HuH-7.5 (cell line): ENCODE measurements at places on chromosomes 5 and 9.

DNA sequence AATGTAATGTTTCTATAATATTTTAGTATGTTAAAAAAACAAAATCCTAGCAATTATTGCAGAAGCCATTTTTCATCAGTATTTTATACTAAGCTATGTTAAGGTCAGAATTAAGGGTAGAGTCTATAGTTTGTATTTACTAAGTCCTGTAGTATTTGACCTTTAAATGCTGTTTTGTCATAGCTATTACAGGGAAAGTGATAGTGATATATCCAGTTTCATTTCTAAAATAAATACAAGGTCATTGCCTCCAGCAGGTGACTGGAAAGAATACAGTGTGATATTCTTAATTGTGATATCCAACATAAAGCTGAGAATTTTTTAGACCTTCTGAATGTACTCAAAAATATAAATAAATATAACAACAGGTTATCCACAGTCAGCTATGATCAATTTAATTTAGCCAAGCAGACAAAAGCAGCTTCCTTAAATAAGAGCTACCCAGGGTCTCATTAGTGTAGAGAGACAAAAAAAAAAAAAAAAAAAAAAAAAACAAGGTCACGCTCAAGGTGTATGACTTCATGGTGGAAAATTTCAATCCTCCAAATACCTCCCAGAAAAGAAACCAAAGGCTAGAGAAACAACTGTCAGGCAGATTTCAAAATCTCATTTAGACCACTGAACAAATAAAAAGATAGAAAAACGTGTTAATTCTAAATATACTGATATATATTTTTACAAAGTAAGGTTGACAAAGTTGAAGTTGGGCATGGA, 278.7 kb downstream of the HCN1 start:
- DNase-seq: no peak

DNA sequence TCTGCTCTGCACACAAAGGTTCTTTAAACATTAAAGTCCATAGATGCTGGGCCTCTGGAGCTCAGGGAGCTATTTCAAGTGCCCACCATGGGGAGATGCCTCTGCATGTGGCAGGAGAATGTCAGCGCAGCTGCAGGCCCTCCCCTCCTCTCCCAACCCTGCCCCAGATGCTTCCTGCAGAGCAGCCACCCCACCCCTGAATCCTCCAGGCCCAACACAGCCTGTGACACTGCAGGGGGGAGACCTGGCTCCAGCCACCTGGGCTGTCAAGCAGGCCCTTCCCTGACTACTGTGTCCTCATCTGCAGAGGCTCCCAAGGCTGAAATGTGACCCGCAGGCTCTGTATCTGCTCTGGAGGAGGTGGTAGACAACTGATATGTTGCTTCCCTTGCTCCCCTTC, 213.9 kb downstream of the GABBR2 start:
- DNase-seq: no peak

- DNase-seq: no peak
Observed at GRCh38 chr9:35407846-35408245, 82.1 kb upstream of the RUSC2 start.

- no peak for DNase-seq
Observed at GRCh38 chr5:110201791-110202190, 512.1 kb downstream of the MAN2A1 start.

DNA sequence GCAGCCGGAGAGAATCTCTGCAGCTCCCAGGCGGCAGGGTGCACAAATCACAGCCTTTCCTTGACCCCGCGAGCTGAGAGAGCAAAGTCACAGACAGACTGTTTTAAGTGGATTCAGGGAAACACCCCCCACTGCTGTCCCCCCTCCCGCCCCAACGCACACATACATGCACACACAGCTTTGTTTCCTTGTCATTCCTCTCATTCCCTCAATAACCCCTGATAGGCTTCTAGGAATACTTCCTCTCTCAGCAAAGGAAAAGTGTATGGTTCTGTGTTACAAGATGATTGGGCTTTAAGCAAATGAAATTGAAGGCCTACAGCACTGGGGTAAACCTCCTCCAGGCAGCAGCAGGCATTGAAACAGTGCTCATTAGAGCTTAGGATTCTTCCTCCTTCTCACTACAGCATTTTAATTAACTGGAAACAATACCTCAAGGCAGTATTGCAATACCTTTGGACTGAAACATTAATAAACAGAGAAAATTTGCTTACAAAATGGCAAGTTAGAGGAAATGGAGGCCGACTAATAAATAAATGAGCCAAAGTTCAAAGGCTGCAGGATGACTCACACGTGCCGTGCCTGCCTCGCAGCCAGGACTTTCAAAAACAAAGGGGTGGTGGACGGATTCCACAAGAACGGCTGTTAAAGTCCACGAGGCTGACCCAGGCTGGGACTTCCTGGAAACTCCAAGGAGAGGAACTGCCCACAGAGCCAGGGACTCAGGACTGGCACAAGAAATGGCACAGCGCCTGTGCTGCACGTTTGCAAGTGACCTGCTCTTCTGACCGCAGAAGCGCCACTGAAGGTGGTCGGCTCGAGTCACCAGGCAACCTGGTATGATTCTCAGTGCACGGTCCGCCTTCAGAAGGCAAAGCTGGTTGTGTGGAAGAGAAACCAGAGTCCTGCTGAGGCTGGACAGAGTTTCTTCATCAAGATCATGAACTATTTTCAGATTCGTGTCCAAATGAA, 236.2 kb downstream of the SYK start:
- peak; percentile 44 for DNase-seq

- DNase-seq: no peak
Observed at GRCh38 chr9:114334490-114334889, 4.8 kb downstream of the ORM2 start.

- no peak for DNase-seq
Observed at GRCh38 chr5:117877731-117878130, 1110.6 kb downstream of the DTWD2 start.

GRCh38 chr9:101265261-101265660, 119.5 kb downstream of the BAAT start:
- no peak for DNase-seq

DNA sequence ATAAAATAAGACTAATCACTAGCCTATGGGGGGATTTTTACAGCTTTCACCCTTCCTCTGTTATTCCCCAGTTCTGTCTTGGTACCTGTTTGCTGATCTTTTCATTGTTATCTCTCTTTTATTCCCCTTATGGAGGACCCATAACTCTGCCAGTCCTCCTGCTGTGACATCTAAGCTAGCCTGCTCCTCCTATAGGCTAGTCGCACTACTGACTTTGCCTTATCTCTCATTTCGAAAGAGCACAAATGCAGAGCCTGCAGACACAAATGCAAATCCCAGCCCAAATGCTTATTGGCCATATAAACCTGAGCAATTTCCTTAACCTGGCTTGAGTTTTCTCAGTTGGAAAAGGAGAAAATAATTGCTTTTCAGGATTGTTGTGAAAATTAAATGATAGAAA, 59.1 kb upstream of the CAMK4 start:
- no peak for DNase-seq

DNA sequence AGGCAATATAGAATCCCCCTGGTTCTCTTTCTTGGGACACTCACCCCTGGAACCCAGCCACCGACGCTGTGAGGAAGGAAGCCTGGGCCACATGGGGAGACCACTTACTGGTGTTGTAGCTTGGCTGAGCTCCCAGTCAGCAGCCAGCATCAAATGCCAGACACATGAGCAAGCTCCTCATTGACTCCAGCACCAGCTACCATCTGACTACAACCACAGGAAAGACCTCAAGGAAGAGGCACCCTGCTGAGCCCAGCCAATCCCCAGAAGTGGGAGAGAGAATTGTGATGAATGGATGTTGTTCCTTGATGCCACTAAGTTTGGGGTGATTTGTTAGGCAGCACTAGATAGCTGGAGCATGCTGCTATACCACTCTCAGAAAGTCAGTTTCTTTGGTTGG, 36.0 kb downstream of the BNIP1 start:
- DNase-seq: no peak

DNA sequence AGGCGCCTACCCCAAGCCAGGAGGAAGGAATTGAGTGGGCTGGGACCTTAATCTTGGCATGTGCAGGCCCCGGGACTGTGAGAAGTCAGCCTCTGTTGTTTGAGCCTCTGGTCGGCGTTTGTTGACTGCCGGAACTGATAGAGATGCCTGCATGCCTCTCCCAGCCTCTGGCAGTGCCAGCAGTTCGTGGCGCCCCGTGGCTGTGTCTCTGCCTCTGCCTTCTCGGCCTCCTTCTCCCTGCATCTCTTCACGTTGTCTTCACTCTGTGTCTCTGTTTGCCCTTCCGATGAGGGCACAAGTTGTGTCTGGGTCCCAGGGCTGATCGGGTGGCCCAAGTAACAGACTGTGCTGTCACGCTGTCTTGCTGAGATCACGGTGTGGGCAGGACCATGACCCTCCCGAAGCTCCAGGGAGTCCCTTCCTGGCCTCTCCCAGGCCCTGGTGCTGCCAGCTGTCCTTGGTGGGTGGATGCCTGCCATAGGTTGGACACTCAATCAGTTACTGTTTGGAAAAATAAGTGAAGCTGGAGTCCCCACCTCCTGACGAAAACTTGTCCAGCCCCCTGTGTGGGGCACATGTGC, 133.5 kb upstream of the LPCAT1 start:
- no peak for DNase-seq

DNA sequence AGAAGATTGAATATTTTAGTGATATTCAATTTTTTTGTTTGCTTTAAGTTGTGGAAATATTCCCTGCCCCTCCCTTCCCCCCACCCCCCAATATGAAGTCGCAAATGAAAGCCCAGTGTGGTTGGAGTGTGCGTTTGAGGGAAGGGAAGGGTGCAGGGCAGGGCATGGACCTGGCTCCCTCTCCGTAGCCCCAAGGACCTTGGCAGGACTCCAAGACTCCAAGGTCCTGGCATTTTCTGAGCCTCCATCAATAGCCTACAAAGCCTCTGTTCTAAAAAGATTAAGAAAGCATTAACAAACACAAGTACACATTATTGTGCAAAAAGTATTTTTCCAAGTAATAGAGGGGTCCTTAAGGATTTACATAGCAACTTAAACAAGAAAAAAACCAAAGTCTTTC, 38.8 kb upstream of the PTPN3 start:
- DNase-seq: no peak

- DNase-seq: no peak
Observed at GRCh38 chr5:110854200-110854599, 115.4 kb downstream of the SLC25A46 start.

GRCh38 chr9:96242811-96243210, 59.2 kb downstream of the HSD17B3 start:
- no peak for DNase-seq

DNA sequence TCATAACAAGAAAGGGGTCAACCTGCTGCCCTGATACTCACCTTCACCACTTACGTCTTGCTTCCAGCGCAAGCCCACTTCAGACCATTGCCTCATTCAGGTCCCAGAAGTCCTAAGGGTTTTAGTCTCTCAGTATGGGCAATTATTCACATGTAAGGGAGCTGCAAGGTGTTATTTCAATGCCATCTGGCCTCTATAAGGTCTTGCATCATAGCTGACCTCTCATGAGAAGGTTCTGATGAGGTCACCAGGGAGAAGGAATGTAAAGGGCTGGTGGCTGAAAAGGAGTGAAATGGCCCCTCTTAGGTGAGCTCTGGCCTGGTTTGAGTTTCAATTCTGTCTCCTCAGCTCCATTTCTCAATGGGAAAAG, 1.5 kb upstream of the MARCHF3 start:
- no peak for DNase-seq

DNA sequence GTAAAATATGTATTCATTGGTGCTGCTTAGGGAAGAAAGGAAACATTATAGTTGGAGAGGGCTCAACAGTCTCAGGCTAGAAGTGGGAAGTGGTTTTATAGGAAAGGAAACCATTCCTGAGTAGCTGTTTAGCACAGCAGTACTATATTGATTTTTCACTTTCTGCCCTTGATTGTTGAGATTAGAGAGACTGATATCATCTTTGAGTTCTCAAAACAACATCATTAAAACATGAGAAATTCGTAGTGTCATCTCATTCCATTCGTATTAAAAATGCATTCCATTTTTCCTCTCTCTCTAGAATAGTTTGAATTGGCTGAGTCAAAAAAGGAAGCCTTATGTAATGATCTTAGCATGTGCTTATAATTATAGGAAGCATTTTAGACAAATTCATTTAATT, 14.1 kb downstream of the POLR3G start:
- no peak for DNase-seq

GRCh38 chr5:9082996-9083395, 462.9 kb downstream of the SEMA5A start:
- DNase-seq: no peak

DNA sequence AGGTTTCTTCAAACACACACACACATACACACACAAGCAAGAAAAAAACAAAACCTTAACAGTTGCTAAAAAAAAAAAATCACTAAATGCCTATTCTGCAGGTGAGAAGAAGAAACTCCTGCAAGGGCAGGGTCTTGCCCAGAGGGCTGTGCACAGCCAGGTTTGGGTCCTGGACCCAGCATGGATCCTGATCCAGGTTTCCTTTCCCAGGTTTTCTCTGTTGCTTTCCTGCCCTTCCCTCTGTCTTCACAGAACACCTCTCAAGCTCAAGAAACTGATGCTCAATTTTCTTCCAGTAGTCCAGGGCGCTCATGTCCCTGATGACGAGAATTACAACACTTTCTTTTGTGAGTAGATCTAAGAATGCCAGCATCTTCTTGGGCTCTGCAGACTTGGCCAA, 136.6 kb downstream of the PAX5 start:
- no peak for DNase-seq

DNA sequence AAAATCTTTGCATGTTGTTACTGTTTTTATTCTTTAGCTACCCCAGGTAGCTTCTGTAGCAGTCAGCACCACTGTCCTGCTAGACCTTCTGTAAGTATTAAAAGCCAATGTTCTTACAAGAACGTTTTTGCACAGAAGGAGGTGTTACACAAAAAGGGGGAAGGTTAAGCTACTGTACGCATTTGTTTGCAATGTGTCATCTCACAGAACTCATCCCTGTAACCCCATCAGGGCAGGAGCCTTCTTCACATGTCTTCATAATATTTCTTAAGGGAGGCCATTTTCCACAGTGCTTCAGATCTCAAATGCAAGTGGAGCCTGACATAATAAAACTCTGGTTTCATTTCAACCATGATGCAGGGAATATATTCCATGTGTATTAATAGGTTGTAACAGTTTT, 67.9 kb downstream of the OSMR start:
- no peak for DNase-seq

DNA sequence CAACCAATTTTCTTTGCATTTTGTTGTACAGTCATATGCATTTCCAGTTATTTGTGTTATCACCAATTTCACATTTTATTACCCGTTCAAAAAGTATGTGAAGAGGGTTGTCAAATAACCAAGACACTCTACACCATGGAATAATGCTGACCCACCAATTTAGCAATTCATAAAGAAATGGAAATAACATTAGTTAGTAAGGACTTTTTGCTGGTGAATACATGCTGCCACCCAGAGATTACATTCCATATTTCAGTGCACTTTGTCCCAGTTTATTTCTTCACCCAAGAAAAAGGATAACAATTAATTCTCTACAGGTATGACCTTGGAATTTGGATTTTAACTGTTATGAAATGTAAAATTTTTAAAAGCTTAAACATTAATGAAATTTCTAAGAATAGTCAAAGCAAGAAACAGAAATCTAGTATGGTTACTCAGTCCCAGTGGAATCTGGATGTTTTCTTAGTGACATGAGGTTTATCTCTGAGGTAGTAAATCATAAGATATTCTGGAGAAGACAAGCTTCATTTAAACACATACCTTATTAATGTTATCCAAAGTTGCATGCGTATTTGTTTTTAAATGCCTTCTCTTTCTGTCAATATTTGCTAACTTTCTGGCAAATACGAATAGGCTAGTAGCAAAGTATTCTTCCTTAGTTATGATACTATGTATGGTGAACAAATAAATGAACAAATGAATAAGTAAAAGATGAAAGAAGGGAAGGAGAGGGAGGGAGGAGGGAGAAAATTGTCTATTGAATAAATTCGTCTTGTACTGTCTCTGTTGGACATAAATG, 100.6 kb downstream of the CETN3 start:
- DNase-seq: peak; percentile 12

GRCh38 chr5:129670957-129671500, 76.9 kb upstream of the MINAR2 start:
- no peak for DNase-seq
